CD4-positive, alpha-beta T cell treated with Interleukin-6 at 100 ng/mL for 8 hours (primary cell): ENCODE measurements at places on chromosomes 3 and 15.

- no peak for DNase-seq
These were observed 170.3 kb upstream of the SLC24A5 start for GRCh38 chr15:47950447-47950846.

DNA sequence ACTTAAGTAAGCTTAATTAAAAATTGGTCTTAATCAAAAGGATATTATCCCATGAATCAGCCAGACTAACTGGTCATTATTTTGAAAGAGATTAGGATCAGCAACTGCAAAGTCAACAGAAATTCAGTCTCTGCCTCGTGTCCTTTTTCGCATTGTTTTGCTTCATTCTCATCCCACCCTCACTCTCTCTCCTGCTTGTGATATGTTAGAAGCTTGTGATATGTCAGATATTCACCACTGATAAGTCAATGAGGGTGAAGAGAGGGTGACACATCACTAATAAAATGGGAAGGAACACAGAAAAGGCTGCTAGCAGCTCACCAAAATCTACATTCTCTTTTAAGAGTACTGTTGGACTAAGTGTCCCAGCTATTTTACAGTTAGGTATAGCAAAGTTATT, 146.1 kb downstream of the SUCNR1 start:
- DNase-seq: no peak

GRCh38 chr3:156673732-156674045, 701 bp upstream of the TIPARP start:
- no peak for DNase-seq

- DNase-seq: no peak
These were observed 18.8 kb downstream of the HEMK1 start for GRCh38 chr3:50587806-50588758.

- no peak for DNase-seq
These were observed 125.8 kb downstream of the TNIK start for GRCh38 chr3:171334465-171334811.

DNA sequence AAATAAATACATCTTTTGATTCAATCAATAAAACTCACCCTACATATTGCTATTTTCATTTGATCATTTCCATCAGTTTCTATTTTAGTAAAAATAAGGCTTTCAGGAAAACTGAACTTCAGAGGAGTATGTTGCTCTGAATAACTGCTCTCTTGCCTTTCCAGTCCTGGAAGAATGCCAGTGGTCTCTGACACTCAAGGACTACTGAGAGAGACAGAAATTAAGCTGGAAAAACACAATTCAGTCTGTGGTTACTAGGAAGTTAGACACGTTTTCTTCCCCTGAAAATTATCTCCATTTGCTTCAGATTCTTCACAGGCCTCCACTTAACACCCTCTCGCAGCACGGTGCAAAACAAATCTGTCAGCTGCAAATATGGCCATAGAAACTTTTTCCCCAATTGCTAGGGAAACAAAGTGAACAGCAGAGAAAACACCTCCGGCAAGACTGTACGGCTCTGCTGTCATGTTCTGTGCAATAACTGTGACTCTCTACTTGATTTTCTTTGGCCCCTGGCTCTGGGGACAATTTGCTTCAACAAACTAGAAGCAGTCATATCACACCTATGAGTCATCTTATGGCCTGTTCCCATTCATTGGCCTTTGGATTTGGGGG, 353.0 kb downstream of the MAGI1 start:
- no peak for DNase-seq

- DNase-seq: no peak
These were observed 50.8 kb downstream of the RBMS3 start for GRCh38 chr3:29331456-29332194.

DNA sequence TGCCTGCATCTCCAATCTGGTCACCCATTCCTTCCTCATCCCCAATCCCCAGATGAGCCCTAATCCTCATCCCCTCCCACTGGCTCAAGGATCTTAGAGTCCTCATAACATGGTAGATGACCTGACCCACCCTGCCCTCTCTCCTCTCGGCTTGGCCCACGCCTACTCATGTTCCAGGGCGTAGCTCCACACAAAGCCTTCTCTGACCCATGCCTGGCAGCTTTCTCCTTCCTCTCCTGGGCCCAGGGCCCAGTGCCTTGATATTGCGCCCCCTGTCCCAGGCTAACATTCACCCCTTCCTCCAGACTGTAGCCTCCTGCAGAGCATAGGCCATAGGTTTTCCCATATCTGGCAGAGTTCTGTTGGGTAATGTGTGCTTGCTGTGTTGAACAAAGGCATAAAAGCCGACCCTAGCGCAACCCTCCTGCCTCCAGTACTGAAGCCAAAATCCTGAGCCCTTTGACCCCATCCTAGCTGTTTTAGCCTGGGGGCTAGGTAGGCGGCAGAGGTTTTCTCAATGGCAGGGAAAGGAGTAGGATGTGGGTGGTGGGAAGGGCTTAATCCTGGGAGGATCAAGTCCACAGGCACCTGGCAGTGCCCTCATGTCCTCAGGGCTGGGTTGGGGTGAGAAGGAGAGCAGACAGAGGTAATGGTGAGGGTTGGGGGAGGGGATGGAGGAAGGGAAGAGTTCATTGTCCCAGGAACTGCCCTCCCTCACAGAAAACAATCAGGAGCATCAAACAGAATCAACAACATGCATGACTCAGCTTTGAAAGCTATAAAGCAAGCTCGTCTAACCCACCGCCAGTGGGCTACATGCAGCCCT, 35.5 kb downstream of the MESD start:
- no peak for DNase-seq

GRCh38 chr3:52606373-52607085, 70.1 kb downstream of the UQCC5 start:
- no peak for DNase-seq

GRCh38 chr3:135965506-135966270, at the start of gene PPP2R3A:
Gene PPP2R3A, plus strand, starts transcription at chr3:135965728. Its CDS starts 35,771 bp downstream, at chr3:136001499.
- peak; percentile 58 for DNase-seq

DNA sequence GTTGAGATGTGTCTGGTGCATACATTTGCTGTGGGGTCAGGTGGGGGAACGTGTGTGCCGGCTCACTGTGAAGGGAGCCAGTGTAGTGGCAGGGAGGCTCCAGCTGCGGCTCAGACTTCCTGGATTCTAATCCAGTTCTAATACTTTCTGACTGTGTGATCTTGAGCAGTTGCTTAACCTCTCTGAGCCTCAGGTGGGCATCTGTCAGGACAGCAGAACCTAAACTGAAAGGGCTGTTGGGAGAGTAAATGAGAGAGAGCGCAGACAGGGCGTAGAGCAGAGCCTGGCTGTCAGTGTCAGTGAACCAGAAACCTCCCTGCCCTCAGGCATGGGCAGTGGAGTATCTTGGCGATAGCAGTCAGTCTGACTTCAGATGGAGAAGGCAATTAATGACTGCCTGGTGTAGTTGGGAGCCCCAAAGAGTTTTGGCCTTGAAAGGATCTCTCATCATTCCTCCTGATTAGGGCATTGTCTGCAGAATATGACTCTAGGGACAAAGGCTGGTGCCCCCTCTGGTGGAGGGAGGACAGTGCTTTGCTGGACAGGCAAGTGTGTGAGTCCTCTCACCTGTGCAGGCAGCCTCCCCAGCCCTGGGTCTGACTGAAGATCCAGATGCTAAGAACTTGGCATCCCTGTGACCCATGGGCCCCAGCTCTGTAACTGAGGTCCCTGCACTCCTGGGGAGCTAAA, 9.6 kb downstream of the KBTBD13 start:
- DNase-seq: no peak

GRCh38 chr15:57533448-57533799, 58.3 kb upstream of the MYZAP start:
- no peak for DNase-seq

DNA sequence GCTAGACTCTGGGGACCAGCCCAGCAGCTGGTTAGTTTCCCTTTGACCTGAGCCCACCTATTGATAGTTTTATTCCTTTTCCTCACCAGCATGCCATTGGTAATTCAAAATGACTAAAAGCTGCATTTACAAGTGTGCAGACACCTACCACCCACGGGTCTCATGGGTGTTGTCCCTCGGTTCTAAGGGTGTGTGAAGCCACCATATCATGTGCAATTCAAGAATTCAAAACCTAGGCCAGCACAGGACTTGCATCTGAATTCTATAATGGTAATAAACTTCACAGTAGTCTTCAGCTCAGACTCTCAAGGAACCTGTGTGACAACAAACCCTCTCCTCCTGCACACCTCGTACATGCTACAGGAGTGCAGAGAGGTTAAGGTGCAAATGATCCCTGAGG, 55.3 kb downstream of the NTRK3 start:
- no peak for DNase-seq

- DNase-seq: no peak
These were observed 134.3 kb downstream of the VGLL4 start for GRCh38 chr3:11509173-11510000.

- DNase-seq: no peak
These were observed 55.8 kb downstream of the ST8SIA2 start for GRCh38 chr15:92449476-92449875.

DNA sequence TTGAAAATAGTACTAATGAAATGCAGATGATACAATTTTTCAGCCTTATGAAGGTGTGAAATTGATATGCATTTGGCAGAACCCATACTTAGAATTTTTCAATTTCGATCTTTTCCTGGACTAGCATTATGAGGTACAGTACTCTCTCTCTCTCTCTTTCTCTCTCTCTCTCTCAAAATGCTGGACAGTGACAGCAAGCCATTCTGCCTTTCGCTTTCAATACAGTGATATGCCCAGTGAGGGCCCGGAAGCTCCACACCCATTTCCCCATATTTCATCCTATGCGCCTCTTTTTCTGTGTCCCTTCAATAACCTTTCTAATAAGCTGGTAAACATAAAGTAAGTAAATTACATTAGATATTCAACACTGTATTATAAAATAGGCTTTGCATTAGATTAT, 595.0 kb upstream of the UBE2E2 start:
- DNase-seq: no peak

GRCh38 chr3:131819381-131820055, 215.3 kb downstream of the CPNE4 start:
- no peak for DNase-seq

GRCh38 chr3:106130384-106131198, 261.8 kb upstream of the CBLB start:
- no peak for DNase-seq

DNA sequence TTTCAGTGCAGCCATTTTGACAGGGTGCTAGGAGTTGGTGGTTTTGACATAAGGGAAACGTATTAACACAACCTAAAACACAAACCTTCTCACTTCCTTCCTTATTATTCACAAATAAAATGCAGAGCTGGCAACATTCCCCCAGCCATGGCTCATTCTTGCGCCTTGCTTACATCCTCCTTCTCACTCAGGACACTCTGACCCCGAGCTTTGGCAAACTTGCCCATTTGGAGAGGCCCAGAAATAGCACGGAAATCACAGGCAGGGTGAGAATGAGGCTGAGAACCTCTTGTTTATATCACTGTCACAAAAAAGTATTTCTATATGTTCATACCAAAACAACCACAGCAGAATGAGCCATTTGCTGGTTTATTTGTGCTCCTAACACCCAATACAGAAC, 244.3 kb downstream of the NTRK3 start:
- DNase-seq: no peak

DNA sequence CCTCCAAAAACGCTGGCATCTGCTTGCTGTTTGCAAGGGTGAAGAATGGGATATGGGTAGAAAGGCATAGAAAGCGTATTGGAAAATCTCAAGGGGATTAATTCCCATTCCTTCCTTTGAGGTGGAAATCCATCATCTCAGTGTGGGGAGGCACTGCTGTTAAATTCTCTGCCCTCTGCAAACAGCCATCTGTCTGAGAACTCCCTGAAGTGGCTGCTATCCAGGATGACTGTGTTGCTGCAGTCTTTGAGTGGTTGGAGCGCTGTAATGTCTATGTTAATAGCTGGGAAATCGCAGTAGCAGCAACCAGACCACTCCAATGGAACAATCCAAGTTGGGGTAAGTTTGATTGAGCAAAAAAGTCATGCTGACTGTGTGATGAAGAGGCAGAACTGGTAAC, 625.9 kb downstream of the NLGN1 start:
- DNase-seq: no peak

DNA sequence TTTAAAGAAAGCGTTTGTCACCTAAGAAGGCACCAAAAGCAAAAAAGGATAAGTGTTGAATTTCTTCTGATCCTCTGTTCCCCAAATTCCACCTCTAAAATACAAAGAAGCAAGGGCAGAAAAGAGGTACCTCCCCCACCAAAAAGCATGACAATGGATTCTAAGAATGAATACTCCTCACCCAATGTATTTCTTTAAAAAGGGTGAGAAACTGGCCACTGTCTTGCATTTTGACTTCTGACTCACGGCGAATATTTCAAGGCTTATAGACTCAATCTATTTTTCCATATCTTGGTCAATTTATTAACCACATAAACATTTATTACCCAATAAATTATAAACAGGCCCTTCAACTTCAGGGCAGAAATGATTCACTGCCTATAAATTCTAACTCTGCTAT, 131.1 kb downstream of the NR1I2 start:
- no peak for DNase-seq

- no peak for DNase-seq
These were observed 1.0 kb downstream of the DTWD1 start for GRCh38 chr15:49621887-49622286.

DNA sequence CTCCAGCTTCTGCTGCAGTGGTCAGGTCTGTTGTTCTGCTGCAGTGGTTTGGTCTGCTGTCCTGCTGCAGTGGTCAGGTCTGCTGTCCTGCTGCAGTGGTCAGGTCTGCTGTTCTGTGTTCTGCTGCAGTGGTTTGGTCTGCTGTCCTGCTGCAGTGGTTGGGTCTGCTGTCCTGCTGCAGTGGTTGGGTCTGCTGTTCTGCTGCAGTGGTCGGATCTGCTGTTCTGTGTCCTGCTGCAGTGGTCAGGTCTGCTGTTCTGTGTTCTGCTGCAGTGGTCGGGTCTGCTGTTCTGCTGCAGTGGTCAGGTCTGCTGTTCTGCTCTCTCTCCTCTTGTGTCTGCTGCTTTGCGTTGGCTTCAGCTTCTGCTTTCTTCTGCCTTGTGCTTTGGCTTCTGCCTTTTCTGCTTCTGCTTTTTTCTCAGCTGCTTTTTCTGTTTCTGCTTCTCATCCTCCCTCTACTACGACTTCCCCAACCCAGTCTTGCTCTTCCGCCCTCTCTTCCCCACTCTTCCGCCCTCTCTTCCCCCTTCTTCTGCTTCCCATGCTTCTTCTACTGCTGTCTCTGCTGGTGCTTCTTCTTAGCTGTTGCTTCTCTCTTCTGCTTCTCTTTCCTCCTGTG, 50.7 kb downstream of the FAM43A start:
- DNase-seq: no peak

GRCh38 chr15:50883903-50884302, 24.6 kb upstream of the AP4E1 start:
- peak; percentile 34 for DNase-seq

GRCh38 chr15:87881026-87881425, 375.5 kb downstream of the NTRK3 start:
- DNase-seq: no peak

GRCh38 chr3:134426660-134427181, 52.5 kb upstream of the AMOTL2 start:
- DNase-seq: no peak

- DNase-seq: no peak
These were observed 49.3 kb downstream of the FGF7 start for GRCh38 chr15:49472338-49472737.

DNA sequence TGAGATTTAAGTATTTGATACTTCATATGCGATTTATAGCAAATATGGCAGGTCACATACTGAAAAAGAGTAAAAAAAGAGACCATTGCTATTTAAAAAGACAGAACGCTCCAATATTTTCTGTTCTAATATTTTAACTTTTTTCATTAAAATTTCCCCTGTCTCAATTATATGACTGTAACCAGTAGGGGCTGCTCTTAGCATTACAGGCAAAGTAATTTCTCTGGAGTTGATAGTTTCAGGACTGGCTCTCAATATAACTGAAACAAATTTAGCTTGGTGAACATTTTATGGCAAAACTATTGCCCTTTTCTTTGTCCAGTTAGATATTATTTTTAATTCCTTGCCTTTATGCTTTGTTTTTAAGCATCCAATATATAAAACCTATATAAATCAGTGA, 286.3 kb upstream of the ROBO2 start:
- DNase-seq: no peak

GRCh38 chr15:99509686-99510461, 55.9 kb upstream of the MEF2A start:
- no peak for DNase-seq
